ENCODE measurements at places on chromosomes 1 and 21.
A peak's percentile ranks its signal among the peaks of the same experiment; 100 is the strongest.

DNA sequence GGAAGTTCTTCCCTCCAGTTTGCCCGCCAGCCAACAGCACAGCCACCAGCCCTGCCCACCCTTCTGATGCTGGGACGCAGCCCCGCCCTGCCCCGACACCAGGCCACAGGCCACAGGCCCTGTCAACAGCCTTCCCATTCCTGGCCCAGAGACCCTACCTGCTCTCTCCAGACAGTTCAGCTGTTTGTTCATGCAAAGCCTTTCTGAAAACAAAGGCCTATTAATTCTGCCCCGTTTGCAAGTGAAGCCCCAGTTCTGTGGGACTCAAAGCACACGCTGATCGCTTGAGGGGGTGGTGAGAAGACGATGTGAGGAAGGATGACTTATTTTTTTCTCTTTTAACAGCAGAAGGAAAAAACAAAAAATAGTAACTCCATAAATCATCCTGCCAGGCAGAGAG, 55.4 kb upstream of the KIF26B start:
- no peak for DNase-seq

DNA sequence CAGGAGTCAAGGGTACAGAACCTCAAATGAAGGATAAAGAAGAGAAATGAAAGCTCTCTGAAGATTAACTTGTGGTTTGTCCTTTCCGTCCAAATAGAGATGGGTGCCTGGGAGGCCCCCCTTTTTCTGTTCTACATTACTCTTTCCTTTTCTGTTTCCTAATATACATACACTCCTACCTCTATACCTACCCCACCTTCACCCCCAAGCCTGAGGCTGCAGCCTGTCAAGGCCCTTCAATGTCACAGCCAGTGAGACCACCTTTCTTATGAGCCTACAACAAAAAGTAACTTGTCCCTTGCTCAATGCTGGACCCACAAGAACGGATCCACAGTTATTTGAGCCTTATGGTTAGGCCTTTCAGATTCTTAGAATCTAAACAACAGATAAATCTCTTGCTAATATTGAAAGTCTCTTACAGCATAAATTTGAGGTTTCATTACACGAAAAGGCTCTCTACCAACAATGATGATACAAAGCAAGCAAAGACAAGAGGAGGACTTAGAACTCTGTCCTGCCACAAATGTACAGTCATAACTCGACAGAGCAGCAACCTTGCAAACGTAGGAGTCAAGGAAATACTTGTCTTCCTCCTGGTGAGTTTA, 4.1 kb upstream of the TRAF3IP3 start:
- DNase-seq: no peak

DNA sequence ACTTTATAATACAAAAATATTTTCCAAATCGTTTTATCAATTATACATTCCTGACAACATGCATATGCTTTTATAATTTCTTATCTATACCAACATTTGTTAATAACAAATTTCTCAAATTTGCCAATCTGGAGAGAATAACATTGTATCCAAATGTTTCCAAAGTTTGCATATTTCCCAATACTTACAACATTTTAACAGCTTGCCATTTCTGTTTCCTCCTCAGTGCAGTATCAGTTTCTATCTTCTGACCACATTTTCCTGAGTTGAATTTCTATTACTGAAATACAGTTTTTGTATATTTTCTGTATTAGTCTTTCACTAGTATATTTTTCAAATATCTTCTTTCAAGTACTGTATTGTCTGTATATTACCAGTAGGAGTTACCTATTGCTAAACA, 1594.3 kb downstream of the PLA2G4A start:
- DNase-seq: no peak

GRCh38 chr1:52571783-52572182, 18.9 kb upstream of the TUT4 start:
- no peak for DNase-seq

GRCh38 chr21:35609263-35609662, 451.1 kb downstream of the SETD4 start:
- no peak for DNase-seq

DNA sequence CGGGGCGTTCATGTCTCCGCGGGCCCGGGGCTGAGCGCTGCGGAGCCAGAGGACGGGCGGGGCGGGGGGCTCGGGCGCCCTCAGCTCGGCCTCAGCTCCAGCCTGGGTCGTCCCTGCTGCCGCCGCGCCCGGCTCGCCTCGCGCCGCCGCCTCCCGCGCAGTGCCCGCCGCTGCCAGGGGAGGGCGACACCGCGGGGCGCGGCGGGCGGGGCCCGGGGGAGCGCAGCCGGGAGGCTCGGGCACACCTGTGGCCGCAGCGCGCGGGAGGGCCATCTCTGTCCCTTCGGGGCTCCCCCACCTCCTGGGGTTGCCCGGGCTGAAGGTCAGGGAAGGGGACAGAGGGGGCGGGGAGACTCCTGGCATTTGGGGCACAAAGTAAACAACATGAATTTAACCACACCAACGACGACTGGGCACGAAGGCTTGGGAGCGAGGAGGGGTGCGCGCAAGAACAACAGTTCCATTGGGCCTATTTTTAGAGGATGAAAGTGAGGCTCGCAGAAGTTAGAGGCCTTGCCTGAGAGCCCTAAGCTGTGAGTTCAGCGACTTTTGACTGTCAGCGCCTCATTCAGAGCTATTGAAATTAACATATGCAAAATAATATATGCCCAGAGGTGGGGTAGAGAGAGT, at the start of gene FAM131C:
Gene FAM131C (minus strand): TSS at position 162 of the 630 bp plus-strand sequence. CDS start 209 bp downstream, outside the sequence.
- no peak for DNase-seq

DNA sequence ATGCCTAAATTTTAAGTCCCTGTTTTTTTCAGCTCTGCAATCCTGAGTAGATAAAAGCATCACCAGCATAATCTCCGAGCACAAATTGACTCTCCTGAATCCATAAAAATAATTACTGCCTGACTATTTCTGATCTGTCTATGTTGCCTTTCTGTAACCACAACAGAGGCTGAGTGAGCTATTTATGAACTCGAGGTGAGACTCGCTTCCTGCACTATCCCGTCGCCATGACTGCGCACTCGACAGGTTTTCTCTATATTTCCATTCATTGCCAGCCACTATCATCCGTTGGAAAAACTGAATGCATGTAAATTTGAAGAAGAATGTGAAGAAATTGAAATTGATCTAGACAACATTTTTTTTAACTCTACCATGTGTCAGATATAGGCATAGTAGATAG, 897.2 kb downstream of the ADGRL2 start:
- DNase-seq: peak; percentile 68

- DNase-seq: no peak
These were observed 7.2 kb upstream of the GNG12 start for GRCh38 chr1:67840449-67840848.

DNA sequence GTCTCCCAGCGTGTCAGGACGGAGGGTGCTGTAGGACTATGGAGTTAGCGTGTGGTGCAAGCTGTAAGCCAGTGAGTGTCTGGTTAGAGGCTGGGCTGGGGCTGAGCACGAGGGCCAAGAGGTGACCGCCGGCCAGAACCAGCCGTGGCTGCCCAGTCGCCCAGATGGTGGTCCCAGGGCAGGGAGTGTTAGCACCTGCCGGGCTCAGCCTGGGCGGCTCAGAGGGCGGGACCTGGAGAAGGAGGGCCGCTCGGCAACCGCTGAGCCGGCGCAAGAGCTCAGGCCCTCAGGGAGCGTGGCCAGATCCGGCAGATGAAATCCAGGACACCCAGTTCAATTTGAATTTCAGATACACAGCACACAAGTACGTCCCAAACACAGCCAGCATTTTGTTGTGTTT, 87.9 kb downstream of the PRDM16 start:
- DNase-seq: no peak

- DNase-seq: no peak
These were observed 213.7 kb downstream of the PBX1 start for GRCh38 chr1:164772635-164773034.

GRCh38 chr1:228917342-228917741, 182.1 kb downstream of the RHOU start:
- DNase-seq: no peak

GRCh38 chr1:30842697-30843354, 65.7 kb downstream of the SDC3 start:
- no peak for DNase-seq

GRCh38 chr21:26846036-26846931, 1.1 kb upstream of the ADAMTS1 start:
- DNase-seq: no peak

DNA sequence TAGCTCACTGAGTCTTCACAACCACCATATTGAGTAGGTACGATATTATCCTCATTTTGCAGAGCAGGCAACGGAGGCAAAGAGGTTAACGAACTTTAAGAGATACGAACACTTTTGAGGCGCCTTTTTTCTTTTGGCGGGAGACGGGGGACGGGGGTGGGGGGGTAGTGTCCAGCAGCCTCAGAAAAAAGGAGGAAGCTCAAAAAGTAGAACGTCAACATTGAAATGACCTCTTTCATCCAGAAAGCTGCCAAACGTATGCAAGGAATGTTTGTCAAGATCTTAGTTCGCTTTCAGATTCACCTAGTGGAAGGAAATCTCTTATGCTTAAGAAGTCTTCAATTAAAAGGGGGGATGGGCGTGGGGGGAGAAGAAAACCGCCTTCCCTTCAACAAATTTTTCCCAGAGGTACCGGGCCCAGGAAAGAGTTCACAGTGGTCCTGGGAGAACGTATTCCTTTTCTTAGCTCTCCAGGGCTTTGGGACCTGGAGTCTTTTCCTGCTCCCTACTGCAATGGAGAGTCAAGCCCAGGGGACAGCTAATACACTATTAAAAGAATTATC, 1.1 kb upstream of the PCAT6 start:
- DNase-seq: no peak

- no peak for DNase-seq
These were observed 55.0 kb downstream of the HUNK start for GRCh38 chr21:31927689-31928353.

- DNase-seq: no peak
These were observed 906 bp upstream of the ADARB1 start for GRCh38 chr21:45073301-45074047.

DNA sequence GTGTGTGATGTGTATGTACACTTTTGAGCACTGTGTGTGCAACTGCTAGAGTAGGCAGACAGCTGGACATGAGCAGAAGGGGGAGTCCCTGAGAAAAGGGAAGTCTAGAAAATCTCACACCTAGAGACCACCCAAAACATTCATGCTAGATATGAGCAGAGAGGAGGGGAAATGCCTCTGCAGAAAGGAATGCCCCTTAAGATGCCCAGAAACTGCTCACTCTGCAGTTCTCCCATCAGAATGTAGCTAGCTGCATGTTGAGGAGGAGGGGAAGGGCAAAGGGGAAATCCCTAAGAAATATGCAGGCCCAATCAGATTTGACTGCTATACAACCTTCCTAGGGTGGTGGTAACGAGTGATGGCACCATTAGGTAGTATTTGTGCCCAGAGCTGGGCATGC, 31.8 kb upstream of the MAGOH start:
- DNase-seq: no peak

- no peak for DNase-seq
These were observed 631.3 kb downstream of the PLA2G4A start for GRCh38 chr1:187460093-187460492.

- no peak for DNase-seq
These were observed 156.4 kb upstream of the ZC3H12A start for GRCh38 chr1:37317870-37318467.

- DNase-seq: no peak
These were observed 139.6 kb downstream of the TOMM20 start for GRCh38 chr1:234989019-234989418.

DNA sequence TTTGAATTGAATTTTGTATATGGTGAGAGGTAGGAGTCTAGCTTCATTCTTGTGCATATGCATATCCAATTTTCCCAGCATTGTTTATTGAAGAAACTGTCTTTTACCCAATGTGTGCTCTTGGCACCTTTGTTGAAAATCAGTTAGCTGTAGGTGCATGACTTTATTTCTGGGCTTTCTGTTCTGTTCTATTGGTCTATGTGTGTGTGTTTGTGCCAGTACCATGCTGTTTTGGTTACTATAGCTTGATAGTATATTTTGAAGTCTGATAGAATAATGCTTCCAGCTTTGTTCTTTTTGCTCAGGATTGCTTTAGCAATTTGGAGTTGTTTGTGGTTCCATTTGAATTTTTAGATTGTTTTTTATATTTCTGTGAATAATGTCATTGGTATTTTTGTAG, 9.4 kb upstream of the ZMYM1 start:
- no peak for DNase-seq

GRCh38 chr1:2350501-2350900, 40.9 kb downstream of the MORN1 start:
- DNase-seq: no peak

DNA sequence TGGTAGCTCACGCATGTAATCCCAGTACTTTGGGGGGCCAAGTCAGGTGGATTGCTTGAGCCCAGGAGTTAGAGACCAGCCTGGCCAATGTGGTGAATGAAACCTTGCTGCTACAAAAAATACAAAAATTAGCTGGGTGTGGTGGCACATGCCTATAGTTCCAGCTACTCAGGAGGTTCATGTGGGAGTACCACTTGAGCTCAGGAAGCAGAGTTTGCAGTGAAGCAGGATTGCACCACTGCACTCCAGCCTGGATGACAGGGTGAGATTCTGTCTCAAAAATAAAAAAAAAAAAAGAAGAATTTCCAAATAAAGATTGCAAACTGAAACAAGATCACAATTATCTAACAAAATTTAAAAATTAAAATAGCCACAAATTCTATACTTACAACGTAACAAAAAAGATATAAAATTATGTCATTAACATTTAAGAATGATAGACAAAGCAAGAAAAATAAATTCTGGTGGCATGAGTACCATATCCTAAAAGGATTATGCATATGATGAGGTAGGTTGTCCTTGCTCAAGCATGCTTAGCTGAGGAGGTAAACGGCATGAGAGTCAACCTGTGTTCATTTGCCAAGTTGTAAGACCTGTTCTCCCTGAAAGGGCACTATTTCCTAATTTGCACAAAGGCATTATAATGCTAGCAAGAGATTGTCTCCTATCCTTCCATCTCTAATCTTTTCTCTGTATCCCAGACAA, 20.2 kb downstream of the IPP start:
- no peak for DNase-seq

GRCh38 chr1:155011004-155011416, 8.4 kb downstream of the ZBTB7B start:
- no peak for DNase-seq

- no peak for DNase-seq
These were observed 35.6 kb downstream of the NUF2 start for GRCh38 chr1:163357378-163357777.

- DNase-seq: no peak
These were observed 10.7 kb downstream of the EPHX1 start for GRCh38 chr1:225820522-225821120.

DNA sequence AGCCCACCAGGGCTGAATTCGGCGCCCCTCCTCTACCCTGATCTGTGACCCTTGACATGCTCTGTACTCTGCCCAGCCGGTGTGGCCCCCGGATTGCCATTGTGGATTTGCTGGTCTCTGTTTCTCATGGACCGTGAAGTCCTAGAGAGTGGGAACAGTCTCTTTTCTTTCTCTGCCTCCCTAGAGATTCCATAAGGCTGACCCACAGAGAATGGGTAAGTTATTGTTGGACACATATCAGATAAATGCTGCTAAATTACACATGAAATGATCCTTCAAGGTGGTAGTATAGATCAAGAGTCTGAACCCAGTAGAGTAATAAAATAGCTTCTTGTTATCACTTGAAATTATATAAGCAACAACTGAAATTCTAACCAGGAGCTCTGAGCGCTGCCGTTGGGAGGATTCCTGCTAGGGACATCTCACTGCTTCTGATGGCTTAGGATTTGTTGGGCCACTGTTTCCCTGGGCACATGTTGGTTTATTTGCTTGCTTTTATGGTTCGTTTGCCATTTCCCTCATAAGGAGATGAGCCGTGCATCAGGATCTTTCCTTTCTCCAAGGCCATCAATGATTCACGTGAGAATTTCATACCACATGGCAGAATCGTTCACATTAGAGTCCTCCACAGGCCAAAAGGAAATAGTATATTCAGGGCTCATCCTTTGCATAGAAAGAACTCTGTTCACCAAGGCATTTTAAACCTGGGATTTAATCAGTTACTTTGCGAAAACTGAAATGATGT, 111.9 kb downstream of the ZBTB18 start:
- no peak for DNase-seq

- DNase-seq: no peak
These were observed 35.2 kb downstream of the SPAG17 start for GRCh38 chr1:118149799-118150198.
